Testis (tissue), 5 donors: ENCODE measurements at places on chromosomes 11 and 22. TPM values are rescaled to one million over a fixed set of nuclear protein-coding genes. Genes with fewer than 3 reads are reported as not detected.

MIOX gene
- 0.25 TPM for total RNA-seq

CELF1 gene
- total RNA-seq = 193 TPM

PKDREJ gene
- total RNA-seq = 5.0 TPM

FAM111B gene
- 0.81 TPM for total RNA-seq

TSSK2 gene
- 66.0 TPM for total RNA-seq
